ENCODE measurements at places on chromosomes 16 and 17.
A peak's percentile ranks its signal among the peaks of the same experiment; 100 is the strongest.

DNA sequence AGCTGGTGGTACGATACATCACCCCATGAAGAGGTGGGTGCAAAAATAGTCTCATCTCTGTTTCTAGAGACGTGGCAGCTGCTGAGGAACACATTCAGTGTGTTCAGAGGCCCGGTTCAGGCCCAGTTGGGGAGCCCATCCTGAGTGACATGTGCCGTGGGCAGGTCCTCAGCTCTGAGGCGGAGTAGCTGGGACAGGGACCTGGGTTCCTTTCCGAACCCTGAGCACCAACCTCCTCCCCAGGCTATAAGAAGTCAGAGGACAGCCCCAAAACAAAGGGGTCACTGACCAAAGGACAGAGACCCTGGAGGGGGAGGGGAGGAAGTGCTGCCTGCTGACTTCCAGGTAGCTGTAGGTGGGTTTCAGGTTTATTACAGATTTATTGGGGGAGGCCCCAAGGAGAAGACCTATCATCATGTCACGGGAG, 5.1 kb downstream of the LDHD start:
- DNase-seq = no peak

DNA sequence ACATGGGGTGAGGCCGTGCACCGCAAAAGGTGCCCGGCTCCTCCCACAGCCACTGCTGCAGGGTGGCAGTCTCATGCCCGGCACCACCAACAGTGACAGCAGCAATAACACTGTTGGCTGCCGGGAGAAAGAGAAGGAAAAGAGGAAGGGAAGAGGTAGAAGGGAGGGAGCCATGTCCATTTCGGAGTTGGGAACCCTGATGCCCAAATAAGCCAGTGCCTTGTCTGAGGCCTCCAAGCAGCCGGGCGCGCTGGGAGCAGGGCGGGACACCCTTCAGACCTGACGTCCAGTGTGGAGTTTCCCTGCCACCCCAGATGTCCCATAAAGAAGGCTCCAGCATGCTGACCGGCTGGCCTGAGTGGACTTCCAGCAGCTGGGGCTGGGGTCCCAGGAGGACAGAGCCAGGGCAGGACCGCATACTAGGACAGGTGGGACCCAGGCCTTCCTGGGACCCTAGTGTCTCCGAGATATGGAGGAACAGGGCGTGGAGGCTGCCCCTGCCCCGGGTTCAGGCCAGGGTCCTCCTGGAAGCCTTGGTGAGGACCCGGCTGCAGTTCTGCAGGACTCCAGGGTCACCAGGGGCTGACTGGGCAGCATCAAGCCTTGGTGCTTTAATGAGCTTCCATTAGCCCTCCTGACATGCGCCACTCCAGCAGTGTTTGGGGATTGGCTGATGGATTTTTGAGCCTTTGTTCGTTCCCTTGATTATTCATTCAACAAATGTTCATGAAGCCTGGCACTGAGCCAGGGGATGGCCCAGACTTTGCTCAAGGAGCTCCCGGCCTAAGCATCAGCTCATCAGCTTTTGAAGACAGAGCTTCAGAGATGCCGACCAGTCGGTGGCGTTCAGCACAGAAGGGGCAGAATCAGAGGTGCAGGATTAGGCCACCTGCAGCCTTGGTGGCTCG, 223.6 kb upstream of the CIBAR2 start:
- no peak for DNase-seq

DNA sequence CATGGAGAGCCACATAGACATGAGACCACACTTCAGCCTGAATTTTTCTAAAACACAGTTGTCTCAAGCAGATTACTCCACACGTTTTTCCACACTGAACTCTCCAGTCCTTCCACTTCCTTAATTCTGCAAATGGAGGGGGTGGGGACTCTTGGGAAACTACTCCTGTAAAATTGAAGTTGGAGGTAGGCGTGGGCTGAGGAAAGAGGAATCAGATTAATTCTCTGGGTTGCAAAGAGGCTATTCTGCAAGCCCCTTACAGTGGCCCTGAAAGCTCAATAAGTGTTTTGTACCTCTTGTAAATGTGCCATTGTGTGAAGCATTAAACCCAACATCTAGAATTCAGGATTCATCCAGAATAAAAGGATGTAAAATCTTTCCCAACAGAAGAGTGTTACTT, 9.6 kb downstream of the MARVELD3 start:
- DNase-seq = no peak

- no peak for DNase-seq
These were observed 28.7 kb upstream of the DNAH17 start for GRCh38 chr17:78605886-78606285.

- no peak for DNase-seq
These were observed 20.1 kb downstream of the KRT25 start for GRCh38 chr17:40735016-40735415.

GRCh38 chr16:80407265-80407987, 133.4 kb upstream of the DYNLRB2 start:
- DNase-seq = no peak

DNA sequence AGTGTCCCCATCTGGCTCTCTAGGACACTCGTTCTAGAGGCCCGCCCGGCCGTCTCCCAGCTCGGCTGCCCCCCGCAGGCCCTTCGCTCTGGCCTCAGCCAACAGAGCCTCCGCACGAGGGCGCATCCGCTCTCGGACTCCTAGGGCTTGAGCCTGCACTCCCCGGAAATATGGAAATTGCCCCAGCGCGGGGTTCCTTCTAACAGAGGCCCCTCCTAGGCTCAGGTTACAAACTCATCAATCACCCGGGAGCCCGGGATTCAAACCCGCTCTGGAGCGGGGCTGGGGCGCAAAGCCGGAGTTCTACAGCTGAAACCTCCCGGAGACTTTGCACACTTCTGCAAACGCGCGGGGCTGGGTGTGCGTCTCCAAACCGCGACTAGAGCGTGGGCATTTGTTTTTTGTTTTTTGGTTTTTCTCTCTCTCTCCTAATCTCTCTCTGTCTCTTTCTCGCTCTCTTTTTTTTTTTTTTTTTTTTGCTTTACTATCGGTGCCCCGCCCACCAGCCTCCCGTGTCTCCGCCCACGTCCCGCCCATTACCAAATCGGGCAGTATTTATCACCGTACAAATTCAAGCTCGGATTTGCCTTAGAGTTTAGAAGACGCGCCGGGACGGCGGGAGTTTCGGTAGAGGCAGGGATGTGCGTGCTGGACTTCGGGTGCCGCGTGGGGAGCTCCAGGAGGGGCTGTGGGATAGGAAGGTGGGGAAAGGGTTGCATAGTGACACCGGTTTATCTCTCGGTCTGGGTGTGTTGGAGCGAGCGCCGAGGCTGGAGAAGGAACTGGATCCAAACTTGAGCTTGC, 2.4 kb upstream of the FOXL1 start:
- peak; percentile 27 for DNase-seq

DNA sequence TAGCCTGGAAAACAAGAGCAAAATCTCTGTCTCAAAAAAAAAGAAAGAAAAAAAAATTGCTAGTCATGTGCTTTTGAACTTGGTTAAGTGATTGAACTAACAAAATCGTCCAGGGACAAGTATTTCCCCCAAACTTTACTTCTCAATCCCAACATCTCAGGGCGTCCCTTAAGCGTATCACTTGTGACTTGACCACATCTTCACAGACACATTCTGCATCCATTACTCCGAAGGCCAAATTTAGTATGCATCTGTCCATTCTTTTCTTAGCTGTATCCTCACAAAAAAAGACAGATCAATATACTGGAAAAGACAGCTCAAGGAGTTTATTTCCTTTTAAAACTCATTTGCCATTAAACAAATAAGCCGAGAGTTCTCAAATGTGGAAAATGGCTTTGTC, 5.9 kb upstream of the JPT1 start:
- DNase-seq = no peak

- peak; percentile 66 for DNase-seq
These were observed 28.8 kb upstream of the GINS2 start for GRCh38 chr16:85717393-85718152.

DNA sequence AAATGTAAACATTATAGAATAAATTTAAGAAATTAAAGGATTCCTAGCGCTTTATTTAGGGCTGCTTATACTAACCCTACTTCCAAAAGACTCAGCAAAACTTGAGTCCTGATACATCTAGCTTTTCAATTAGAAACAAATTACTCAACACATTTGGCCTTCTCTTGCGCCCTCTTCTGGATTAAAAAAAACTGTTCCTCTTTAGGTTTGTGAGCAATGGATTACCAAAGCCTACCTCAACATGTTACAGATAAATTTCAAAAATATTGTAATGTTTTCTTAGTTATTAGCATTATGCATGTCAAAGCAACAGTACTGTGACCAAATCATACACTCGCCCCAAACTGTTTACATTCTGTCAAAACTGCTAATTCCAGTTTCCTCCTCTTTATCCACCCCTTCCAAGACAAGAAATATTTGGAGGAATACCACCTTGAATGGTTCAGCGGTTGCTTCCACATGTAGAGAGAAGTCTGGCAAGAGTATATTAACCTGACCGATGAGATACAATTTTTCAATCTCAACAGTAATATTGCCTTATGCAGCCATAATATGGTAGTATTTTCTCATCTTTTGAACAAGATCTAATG, 2.7 kb downstream of the NUFIP2 start:
- peak; percentile 74 for DNase-seq

DNA sequence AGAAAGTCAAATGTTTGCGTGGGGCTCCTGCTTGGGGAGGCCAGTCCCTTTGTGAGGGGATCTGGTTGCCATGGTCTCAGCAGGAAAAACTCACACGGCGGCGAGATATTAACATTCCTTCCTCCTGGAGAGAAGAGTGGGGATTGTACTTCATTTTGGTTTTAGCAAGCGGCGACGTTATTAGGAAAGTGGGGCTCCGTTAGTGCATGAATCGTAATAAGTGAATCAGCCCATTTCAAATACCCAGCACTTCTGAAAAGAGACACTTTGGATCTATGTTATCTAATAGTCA, 41.6 kb upstream of the METRNL start:
- no peak for DNase-seq

DNA sequence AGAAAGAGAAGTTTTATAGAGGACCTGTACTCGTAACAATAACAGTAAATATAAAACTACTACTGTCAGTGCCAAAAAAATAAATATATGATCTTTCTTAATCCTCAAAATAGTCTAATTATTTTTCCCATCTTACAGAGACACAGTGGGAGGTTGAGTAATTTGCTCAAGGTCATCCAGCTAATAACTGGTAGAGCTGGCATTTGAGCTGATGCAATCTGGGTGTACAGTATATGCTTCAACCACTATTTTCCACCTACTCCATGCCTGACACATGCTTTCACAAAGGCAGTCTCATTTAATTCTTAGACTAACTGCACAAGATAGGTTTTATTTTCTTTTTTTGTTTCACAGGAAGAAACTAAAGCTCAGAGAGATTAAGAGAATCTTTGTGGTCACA, 33.6 kb downstream of the PIGL start:
- DNase-seq = no peak

GRCh38 chr17:41987642-41988041, 21.0 kb downstream of the CNP start:
- no peak for DNase-seq

DNA sequence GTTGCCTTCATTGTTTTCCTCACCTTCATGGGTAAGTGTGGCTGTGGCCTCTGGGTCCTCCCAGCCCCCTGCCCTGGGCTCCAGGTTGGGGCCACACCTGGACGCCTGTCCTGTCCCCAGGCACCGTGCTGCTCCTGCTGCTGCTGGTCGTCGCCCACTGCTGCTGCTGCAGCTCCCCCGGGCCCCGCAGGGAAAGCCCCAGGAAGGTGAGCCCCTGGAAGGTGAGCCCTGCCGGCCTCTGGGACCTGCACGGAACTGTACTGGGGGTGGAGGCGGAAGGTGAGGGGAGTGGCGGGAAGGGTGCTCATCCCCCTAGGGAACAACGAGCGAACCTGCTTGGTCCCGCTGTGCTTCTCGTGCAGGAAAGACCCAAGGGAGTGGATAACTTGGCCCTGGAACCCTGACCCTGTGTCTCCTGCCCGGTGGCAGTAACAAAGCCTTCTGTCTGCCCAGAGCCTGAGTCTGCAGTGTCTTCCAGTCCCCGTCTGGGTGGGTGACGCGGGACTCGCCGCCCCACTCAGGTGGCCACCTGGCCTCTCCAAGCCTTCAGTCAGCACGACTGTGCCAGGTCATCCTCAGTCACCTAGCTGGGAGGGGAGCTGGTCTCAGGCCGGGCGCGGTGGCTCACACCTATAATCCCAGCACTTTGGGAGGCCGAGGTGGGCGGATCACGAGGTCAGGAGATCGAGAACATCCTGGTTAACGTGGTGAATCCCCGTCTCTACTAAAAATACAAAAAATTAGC, 831 bp downstream of the SMIM22 start:
- DNase-seq = no peak

GRCh38 chr17:74804683-74805082, 28.5 kb upstream of the NAT9 start:
- no peak for DNase-seq

GRCh38 chr16:27982184-27982583, 81.3 kb downstream of the GSG1L start:
- no peak for DNase-seq

DNA sequence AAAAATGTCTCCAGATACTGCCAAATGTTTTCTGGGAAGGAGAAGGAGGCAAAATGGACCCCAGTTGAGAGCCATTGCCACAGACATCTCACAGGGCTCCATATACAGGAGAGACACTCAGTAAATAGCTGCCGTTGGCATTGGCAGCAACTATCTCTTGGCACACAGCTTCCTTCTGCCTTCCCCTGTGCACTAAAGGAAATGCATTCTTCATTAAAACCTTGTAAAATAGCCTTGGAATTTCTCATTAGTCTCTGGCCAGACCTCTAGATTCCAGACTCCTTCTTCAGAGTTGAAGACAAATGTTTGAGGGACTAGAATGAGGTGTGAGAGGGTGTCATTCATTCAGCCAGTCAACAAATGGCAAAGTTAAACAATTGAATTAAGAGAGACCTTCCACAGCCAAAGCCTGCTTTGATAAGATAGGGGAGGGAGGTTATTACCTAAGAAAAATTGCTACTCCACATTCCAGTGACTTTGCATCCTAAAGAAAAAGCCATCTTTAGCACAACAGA, 223.9 kb upstream of the HS3ST3A1 start:
- no peak for DNase-seq

GRCh38 chr17:42253578-42253977, 22.6 kb downstream of the STAT5B start:
- DNase-seq = no peak

DNA sequence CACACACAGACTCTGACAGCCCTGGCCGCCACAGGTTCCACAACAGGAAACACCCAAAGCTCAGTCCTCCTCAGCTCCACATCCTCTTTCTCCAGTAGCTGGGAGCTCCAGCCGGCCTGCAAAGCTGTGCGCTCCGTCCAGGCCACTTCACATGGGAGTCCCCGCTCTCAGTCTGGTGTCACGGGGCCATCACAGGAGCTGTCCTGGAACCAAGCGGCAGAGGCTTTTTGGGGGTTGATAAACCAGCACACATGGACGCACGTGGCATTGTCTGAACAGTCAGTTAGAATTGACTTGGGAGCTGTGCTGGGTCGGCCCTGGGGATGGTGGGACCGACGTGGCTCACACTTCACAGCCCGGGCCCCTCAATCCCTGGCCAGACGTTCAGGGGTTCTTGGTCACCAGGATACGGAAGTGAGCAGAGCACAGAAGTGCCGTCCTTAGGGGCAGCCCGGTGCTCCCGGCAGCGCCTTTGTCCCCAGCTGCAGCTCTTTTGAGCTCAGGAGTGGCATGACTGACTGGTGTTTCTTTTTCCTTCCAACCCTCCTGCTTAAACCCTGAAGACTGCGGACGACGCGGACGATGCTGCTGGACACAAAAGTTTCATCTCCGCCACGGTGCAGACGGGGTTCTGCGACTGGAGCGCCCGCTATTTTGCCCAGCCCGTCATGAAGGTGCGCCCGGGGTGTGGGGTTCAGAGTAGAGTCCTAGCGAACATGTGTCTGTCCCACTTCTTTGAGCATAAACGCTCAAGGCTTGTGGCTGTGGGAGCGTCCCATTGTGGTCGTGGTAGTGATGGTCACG, 66.6 kb upstream of the CHMP6 start:
- DNase-seq = no peak

- no peak for DNase-seq
These were observed 117.4 kb upstream of the SMURF2 start for GRCh38 chr17:64779376-64780095.

GRCh38 chr17:63676584-63676983, 23.3 kb downstream of the LIMD2 start:
- no peak for DNase-seq

Data from CD4-positive, alpha-beta T cell treated with Interleukin-12 subunit alpha and Interleukin-12 subunit beta, for 1 hour (primary cell).